ENCODE measurements at places on chromosomes 6 and 20.

GRCh38 chr6:134394905-134395304, 77.0 kb upstream of the SGK1 start:
- DNase-seq = no peak

DNA sequence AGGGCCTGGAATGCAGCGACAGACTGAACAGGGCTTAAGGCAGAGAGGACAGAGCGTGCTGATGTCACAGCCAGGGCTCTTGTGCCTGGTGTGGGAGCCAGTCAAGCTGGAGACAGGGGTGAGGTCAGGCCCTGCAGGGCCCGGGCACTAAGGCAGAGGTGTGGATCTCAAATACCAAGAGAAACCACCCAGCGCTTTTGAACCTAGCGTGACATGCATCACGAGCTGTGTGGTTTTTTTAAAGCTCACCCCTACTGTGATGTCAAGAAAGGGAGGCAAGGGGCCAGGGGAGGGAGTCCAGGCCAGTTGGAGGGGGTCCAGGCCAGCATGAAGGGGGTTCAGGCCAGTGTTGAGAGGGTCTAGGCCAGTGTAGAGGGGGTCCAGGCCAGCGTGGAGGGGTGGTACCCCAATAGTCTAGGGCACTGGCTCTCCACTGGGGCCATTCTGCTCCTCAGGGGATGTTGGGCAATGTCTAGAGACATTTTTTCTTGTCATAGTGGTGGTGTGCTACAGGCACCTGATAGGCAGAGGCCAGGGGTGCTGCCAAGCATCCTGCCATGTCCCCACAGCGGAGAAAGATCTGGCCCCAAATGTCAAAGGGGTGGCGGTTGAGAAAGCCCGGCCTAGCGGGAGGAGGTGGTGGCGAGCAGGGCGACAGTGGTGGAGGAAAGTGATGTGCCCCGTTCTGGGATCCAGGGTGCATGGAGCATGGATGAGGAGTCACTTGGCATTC, 42.6 kb downstream of the RBM38 start:
- no peak for DNase-seq

GRCh38 chr6:39585641-39586040, 139.6 kb downstream of the KIF6 start:
- DNase-seq = no peak

- peak; percentile 88 for DNase-seq
Measured at GRCh38 chr6:27752038-27752885, 159.9 kb downstream of the OR2B2 start.

DNA sequence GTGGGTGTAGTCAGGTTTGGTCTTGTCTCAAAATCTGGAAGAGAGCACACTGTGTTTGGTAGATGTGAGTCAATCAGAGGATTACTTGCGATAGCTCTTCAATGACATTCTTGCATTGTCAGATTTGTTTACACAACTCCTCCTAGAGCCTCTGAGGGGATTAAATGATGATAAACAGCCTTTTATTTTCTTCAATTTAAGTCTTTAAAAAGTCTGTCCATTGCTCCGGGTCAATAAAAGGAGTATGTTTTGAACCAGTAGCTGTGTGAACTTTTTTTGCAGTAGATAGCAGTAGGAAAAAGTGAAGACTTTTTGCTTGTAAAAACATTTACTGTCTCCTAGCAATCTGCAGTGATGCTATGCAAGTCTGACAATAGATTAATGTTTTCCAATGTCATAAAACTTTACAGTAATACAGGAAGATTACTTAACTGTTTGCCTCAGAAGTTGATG, 49.9 kb downstream of the GJA1 start:
- DNase-seq = no peak

GRCh38 chr20:46557231-46557956, 6.9 kb upstream of the OCSTAMP start:
- DNase-seq = peak; percentile 69

GRCh38 chr6:44534291-44534690, 146.8 kb downstream of the CDC5L start:
- DNase-seq = no peak

DNA sequence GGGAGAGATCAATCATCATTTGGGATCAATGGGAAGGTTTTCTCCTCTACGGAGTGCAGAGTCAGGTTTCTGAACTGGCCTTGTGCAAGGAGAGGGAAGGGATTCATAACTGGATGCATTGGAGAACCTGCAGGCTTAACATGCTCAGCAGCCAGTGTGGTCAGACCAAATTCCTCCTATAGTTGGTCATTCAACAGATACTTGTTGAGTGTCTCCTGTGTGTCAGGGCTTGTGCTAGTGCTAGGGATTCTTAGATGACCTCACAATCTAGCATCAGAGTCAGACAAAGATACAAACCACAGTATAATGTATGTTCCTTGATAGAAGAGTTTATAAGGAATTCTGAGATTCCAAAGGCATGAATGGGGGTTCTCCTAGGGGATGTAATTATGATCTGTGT, 23.9 kb downstream of the RALY start:
- DNase-seq = no peak

GRCh38 chr6:41271901-41272395, 14.5 kb downstream of the TREM1 start:
- DNase-seq = peak; percentile 92

- no peak for DNase-seq
Measured at GRCh38 chr6:132907231-132907630, 92.9 kb downstream of the RPS12 start.

GRCh38 chr6:82251942-82252341, 4.4 kb upstream of the IBTK start:
- DNase-seq = peak; percentile 62

GRCh38 chr20:15396026-15396425, 1058.6 kb upstream of the FLRT3 start:
- DNase-seq = no peak

GRCh38 chr20:6426287-6426891, 303.6 kb upstream of the FERMT1 start:
- DNase-seq = no peak

- peak; percentile 12 for DNase-seq
Measured at GRCh38 chr6:118843685-118844390, 50.1 kb upstream of the ASF1A start.

- DNase-seq = no peak
Measured at GRCh38 chr20:60541991-60542390, 583.8 kb downstream of the CDH26 start.

DNA sequence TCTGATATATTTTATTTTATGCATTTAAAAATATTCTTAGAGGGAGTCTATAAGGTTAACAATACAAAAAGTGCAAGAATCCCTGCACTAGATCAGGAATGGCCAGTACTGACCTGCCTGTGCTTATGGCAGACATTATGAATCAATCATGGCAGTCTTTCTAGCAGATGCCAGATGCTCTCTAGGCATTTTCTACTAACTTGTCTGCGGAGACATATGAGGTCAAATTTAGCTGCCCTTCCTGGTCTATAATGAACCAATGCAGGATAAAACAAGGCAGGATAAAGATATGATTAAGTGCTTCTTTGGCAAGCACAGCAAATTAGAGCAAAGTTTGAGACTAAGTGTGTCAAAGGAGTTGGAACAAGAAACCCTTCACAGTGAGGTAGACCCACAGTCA, 46.6 kb upstream of the RNF24 start:
- DNase-seq = no peak

GRCh38 chr6:144394210-144394609, 109.1 kb downstream of the UTRN start:
- DNase-seq = no peak

DNA sequence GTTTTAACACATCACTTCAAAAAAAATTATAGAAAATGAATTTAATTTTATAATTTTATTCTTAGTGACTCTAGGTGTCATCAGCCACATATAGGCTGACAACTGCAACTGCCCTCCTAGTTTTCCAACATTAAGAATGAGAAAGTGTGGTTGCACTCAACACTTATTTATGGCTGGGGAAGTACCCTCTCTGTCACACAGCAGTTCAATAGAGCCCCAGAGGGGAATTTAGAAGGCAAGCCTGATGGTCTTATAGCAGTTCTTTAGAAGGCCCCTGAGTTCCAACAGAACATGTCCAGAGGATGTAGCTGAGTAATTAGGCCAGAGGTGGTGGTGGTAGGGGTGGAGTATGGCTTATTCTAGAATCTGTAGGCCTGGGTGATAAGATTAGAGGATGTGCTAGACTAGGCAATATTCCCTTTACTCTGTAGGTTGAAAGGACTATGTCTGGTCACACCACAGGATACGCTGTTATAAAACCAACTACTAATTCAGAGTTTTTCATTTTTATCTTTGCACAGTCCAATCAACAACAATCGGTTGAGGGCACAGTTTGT, 226.5 kb upstream of the CITED2 start:
- DNase-seq = no peak

- DNase-seq = no peak
Measured at GRCh38 chr6:99138445-99138844, 190.7 kb upstream of the FBXL4 start.

DNA sequence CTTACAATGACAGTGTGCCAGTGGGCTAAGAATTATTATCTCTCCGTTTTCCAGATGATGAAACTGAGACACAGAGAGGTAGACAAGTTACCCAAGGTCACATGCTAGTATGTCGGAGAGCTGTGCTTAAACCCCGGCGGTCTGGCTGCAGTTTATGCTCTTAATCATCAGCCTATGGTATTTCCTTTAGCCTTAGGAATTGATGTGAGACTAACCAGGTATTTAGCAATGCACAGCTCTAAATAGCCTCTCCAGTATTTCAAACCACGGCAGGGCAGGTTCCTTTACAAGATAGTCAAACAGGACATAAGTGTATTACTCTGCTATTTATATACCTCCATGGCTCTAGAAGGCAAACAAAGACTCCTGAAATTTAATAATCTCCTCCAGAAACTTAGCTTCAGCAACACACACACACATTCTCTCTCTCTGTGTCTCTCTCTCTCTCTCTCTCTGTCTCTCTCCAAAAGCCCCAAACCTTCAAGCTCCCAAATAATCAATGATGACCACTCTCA, 142.0 kb upstream of the ZNF217 start:
- peak; percentile 29 for DNase-seq

DNA sequence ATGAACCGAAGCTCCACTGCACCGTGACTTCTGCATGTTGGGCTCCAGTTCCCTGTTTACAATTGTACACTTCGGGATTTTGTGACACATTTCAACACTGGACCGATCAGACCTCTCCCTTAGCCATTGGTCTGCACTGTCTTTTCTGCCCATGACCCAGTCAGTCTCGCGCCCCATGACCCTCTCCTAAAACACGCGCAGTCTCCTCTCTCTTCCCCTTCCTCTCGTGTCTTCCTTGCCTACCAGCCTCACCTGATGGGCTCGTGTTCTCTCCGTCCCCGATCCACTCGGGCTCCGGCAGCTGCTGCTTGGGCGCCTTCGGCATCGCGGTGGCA, 535 bp upstream of the ABCF1 start:
- peak; percentile 57 for DNase-seq

DNA sequence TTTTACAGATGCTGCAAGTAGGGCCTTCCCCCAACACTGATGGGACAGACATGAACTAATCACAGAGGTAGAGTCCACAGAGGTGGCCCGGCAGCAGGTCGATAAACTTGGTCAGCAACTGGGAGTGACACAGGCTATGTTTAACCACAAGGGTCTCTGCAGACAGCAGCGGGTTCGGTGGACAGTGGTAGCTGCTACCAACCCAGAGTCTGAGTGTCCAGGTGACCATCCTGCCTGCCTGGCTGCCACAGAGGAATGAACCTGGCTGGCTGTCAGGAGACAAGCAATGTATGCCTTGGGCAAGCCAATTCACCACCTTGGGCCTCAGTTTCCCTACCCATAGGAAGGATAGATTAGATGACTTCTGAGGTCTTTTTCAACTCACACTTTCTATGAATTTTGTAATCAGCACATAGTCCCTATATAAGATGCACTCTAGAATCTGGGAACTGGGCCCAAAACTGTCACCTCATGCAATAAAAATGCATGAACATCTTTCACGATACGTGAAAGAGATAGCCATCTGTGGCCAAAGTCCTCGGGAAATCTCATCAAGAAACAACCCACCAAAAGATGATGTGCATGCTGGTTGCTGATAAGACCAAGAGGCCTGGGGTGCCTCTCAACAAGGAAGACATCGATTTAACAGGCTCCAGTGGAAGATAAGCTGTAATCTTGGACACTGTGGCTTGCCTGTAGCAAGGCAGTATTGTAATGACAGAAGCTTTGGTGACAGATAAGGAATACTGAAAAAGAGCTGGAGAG, 30.5 kb downstream of the MDGA1 start:
- no peak for DNase-seq

DNA sequence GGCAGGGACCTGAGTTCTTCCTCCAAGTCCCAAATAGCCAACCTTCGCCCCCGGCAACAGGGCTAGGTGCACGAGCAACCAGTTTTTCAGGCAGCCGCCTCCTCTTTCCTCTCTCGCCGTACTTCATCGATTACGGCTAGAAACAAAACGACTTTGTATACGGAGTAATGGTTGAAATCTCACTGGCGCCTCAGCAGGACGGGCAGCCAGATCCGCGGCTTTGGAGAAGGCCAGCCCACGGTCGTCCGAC, 333 bp upstream of the SMIM13 start:
- DNase-seq = no peak

Data from suppressor macrophage treated with lipopolysaccharide for 4 hours (primary cell).